ENCODE measurements at places on chromosomes 7 and 10.

- DNase-seq: no peak
These were observed 248.7 kb upstream of the SHH start for GRCh38 chr7:156060925-156061324.

DNA sequence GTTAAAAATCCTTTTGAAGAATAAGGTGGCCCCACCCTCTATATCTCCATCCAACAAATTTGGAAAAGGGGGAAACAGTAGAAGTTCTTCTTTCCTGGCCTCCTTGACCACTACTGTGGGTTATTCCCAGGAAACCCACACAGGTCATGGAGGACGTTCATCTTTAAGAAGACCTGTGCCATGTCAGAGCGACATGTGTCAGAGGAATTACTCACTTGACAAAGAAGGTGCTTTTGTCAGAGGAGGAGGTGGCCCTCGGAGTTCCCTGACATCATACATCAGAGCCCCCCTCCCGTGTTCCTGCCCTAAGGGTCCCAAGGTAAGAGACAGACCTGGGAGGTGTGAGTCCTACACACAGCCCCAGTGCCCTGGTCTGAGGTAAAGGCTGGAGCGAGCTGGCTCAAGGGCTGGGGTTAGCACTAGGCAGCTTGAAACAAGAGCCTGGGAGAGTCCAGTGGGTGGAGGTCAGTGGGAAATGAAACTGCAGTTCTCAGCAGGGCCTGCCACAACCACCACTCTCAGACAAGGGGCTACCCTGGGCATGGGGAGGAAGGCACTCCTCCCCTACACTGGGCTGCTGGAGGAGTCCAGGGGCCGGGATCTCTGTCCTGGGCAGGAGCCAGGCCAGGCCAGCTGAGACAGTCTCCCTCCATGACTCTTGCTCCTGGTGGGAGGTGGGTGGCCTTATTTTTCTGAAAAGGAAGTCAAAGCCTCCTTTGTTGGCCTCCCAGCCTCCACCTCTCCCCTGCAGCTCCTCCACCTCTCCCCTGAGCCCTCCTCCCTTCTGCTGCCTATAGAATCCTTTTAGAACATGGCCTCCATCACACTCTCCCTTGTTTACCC, 21.8 kb upstream of the ZMIZ1 start:
- no peak for DNase-seq

DNA sequence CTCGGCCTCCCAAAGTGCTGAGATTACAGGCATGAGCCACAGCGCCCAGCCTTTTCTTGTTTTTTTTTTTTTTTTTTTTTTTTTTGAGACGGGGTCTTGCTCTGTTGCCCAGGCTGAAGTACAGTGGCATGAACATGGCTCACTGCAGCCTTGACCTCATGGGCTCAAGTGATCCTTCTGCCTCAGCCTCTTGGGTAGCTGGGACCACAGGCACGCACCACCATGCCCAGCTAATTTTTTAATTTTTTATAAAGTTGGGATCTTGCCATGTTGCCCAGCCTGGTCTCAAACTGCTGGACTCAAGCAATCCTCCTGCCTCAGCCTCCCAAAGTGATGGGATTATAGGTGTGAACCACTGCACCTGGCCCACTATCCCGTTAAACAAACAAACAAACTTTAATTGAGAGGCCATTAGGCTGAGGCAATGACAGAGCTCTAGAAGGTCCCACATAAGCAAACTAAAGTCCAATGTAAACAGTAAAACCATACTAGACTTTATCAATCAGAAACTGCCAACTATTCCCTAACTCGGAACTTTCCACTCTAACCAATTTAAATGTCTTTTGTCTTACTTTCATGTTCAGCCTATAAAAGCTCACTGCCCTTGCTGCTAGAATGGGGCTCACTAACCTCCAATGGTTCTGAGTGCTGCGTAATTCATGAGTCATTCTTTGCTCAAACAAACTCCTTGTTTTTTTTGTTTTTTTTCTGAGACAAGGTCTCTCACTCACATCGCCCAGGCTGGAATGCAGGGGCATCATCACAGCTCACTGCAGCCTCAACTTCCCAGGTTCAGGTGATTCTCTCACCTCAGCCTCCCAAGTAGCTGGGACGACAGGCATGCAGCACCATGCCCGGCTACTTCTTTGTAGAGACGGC, 1.9 kb downstream of the DHX32 start:
- no peak for DNase-seq

DNA sequence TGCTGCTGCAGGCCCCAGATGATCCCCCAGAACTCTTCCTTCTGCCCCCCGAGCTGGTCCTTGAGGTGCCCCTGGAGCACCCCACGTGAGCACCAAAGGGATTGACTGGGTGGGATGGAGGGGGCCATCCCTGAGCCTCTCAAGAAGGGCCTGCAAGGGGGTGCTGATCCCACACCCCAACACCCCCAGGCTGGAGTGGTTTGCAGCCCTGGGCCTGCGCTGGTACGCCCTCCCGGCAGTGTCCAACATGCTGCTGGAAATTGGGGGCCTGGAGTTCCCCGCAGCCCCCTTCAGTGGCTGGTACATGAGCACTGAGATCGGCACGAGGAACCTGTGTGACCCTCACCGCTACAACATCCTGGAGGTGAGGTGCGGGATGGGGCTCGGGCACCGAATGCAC, 8.2 kb downstream of the NOS3 start:
- DNase-seq: no peak

- DNase-seq: no peak
These were observed 200.1 kb downstream of the ACTR3B start for GRCh38 chr7:152959610-152960009.

DNA sequence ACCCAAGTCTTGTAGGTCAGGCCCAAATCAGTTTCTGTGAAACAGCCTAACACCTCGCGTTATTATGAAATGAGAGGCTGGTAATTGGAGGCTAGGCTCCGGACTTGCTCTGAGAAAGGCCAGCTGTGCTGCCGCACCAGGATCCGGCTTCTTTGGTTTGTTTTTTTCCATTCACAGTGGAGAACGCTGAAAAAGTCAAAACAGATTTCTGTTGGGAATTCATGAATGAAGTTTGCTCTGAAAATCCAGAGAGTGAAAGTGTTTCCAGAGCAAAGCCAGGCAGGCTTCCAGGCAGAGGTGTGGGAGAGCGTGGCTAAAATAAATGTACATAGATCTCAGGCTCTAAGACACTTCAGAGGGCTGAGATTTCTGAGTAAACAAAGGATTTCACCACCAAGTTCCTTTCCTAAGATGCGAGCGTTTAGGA, 240.1 kb downstream of the TRIL start:
- DNase-seq: no peak

GRCh38 chr10:100101192-100102076, 19.8 kb upstream of the CPN1 start:
- no peak for DNase-seq

DNA sequence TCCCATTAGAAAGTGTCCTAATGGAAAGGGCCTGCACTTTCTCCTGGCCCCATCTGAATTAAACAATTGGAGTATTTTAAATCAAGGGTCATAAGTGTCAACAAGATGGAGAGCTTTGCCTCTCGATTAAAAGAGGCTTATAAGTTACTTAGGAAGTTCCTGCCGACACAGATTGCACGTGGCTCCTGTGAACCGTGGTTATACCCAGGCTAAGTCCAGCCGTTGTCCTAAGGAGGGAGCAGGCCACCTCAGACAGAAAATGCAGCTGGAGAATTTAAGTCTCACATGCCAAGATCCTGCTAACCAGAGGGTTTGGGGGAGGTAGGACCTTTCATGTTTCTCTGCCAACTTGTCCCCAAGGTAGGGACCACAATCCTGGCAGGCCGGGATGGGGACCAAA, 626.5 kb upstream of the GALNT17 start:
- DNase-seq: no peak

- DNase-seq: no peak
These were observed 116.1 kb upstream of the ACBD5 start for GRCh38 chr10:27356738-27357137.

DNA sequence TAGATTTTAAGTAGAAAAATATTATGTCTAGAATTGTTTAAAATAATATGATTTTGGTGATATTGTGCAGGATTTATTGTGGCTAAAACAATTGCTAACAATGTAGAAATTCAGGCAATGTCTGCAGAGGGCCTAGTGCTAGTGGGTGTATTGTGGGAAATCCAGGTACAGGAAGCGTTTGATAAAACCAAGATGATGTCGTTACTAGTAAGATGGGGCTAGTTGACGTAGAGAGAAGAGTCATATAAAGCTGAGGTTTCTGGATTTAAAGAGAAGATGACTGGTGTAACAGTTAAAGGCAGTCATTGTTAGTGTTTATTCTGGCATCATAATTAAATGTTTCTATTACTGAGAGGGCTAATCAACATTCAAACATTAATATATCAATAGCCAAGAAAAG, 43.5 kb downstream of the ADK start:
- DNase-seq: no peak

GRCh38 chr7:69502358-69502757, 95.9 kb upstream of the AUTS2 start:
- DNase-seq: no peak

- DNase-seq: no peak
These were observed 16.8 kb downstream of the SVOPL start for GRCh38 chr7:138684340-138684739.

DNA sequence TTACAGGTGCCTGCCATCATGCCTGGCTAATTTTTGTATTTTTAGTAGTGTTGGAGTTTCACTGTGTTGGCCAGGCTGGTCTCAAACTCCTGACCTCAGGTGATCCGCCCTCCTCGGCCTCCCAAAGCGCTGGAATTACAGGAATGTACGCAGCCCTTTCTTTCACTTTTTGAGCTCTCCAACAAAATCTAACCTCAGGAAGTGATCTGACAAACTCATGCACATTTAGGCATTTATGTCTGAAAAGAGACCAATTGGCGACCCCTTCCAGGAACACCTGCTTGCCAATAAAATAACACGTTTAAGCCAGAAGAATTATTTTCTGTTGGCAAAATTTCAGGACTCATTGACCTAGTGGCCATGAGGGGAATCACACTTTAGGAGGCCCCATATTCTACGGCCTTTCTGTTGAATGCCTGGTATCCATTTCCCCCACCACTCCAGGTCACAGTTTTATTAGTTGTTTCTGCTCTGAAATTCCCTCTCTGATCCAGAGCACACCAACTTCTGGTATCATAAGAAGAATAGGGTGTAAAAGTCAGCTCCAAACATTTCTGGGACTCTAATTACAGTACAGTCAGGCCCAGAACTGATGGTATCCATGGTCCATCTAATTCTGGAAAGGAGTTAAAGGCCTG, 65.8 kb upstream of the FRMD4A start:
- DNase-seq: peak; percentile 52

DNA sequence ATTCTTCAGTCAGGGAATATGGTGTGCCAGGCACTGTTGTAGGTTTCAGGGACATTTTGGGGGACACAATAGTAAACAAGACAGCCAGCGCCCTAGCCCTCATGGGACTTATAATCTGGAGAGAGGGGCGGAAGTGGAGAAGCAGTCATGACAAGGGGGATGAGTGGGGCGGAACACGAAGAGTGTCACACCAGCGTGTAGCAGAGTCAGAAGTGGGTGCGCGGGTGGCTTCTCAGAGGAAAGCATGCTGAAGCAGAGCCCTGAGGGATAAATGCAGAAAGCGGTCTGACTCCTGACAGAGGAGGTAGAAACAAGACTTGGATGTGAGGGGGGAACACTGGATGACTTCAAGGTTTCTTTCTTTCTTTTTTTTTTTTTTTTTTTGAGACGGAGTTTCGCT, 160.3 kb upstream of the LYZL2 start:
- no peak for DNase-seq

- no peak for DNase-seq
These were observed 370.6 kb downstream of the PARD3 start for GRCh38 chr10:34444223-34445183.

DNA sequence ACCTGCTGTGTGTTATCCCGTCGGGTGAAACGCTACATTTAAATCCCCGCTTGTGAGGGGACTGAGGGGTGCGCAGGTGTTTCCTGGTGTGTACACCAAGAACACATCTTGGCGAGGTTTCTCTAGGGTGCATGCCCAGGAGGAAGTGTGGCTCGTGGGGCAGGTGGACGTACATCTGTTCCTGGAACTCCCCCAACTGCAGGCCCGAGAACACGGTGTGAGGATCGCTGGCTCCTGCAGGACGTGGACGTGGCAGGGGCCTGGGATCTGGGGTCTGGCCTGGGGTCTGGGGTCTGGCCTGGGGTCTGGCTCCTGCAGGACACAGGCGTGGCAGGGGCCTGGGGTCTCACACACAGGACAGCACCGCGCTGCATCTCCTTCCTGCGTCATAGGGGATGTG, 10.1 kb downstream of the KNDC1 start:
- DNase-seq: no peak

- DNase-seq: no peak
These were observed 485.4 kb downstream of the KCNMA1 start for GRCh38 chr10:77152256-77152655.

DNA sequence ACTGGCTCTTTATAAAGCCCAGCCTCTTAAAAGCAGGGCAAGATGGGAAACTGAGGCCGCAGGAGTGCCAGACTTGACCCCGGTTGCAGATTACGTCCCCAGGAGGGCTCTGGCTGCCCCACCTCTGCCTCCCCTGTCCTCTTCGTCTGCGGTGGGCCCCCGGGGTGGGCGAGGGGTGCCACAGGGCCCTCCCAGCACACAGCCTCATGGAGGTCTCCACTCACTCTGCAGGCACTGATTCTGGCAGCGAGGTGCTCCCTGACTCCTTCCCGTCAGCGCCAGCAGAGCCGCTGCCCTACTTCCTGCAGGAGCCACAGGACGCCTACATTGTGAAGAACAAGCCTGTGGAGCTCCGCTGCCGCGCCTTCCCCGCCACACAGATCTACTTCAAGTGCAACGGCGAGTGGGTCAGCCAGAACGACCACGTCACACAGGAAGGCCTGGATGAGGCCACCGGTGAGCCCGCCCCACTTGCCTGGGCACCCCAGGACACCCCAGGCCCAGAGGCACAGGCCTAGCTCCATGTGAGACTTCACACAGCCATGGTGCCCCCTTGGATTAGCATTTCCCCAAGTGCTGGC, 39.4 kb upstream of the SLC29A3 start:
- no peak for DNase-seq

DNA sequence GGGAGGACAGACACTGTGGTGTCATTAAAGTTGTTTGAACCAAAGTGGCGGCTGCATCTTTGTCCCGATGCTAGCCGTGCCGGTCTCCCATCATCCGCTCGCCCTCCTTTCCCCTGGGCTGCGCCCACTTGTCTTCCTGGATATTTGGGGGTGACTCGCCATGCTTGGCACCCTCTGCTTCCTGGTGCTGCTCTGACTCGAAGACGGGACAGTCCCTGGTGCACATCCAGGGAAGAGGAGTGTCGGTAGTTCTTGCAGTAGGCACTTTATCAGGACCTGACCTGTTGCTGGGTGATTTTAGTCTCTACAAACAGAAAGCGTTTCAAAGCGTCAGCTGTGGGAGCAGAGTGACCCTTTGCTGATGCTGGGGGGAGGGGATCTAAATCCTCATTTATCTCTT, 68.3 kb upstream of the DNAJB6 start:
- no peak for DNase-seq

DNA sequence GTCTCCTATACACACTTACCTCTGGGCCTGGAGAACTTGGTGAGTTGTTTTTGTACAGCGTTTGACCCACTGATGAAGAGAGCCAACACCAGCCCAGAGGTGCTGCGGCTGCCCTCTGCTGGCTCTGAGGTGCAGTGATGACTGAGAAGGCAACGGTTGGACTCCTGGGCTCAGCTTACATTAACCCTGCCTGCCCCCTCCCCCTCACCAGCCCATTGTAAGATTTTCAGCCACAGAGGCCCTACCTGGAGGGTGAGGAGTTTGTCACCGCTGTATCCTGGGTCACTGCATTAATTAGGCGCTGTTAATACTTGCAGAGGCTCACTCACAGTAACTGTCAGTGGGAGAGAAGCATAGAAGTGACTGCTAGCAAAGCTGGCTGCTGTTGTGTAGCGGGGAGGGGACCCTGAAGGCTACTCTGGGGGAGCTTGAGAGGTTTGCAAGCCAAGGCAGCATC, 19.0 kb upstream of the ANKRD2 start:
- DNase-seq: no peak

Measured in NCI-H446 treated with DMSO at 0.1 percent for 48 hours (cell line).